Activated naive CD4-positive, alpha-beta T cell treated with Interleukin-2 at 50 U/mL for 16 hours (primary cell): ENCODE measurements at places on chromosomes 6 and 20.

DNA sequence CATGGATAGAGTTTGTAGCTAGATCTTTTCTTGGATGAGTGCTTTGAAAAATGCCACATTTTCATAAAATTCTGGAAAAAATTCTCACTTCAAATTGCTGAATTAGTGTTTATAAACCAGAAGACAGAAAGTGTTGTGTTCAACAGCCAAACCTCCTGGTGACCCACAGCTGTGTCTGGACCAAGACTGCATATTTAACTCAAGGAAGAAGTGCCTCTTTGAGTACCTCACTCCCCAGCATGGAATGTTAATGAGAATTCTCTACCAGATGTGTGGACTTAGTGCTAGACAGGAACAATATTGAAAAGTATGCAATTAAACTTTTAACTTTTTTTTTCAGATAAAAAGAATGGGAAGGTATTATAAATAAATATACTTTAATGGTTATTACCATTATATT, 609.3 kb downstream of the COL12A1 start:
- DNase-seq = no peak

DNA sequence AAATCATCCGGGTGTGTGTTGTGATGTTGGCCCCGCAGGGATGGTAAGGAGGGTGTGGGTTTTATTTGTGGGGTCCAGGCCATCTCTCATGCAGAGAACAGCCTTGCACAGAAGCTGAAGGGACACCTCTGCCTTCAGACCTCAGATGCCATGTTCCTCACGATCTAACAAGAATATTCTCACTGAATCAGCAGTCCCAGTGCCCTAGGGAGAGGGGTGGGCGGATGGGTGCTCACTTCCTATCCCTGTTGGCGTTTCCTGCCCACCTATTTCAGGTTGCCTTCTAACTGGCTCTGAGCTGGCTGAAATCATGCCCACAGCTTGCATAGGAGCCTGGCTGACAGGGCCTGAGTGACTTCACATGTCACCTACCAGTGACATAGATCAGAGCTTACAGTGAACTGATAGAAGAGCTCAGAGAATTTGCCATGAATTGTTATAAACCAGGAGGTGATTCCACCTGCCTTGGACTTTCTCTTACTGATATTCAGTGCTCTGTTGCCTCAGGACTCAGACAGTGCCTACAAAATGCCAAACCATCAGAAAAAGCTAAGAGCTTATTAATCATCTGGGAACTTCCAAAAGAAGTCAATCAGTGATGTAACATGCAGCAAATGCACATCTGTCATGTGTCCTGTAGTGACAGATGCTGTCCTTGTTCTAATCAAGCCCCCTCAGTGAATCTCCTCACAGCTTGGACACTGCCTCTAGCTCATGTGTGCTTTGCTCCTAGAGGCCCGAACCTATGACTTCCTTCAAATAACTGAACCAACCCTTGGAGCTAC, 285.8 kb upstream of the PRND start:
- DNase-seq = no peak

DNA sequence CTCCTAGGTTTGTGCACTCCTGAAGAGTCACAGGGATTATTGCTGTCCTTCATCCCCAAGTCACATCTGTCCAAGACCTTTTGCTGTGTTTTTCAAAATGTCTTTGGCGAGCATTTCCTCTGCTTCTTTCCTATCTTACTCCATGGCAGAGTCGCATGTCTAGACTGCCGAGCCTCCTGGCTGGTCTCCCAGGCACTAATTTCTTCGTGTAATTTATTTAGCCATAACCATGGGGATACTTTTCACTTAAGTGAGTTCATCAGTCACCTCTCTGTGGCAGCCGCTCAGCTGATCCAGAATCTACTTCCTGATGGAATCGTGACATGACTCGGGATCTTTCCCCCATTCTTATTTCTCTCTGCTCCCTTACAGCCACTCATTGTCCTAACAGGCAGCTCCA, 25.8 kb downstream of the ADGRF5 start:
- DNase-seq = no peak

- no peak for DNase-seq
Measured at GRCh38 chr6:137122612-137123011, 50.8 kb downstream of the IL22RA2 start.

DNA sequence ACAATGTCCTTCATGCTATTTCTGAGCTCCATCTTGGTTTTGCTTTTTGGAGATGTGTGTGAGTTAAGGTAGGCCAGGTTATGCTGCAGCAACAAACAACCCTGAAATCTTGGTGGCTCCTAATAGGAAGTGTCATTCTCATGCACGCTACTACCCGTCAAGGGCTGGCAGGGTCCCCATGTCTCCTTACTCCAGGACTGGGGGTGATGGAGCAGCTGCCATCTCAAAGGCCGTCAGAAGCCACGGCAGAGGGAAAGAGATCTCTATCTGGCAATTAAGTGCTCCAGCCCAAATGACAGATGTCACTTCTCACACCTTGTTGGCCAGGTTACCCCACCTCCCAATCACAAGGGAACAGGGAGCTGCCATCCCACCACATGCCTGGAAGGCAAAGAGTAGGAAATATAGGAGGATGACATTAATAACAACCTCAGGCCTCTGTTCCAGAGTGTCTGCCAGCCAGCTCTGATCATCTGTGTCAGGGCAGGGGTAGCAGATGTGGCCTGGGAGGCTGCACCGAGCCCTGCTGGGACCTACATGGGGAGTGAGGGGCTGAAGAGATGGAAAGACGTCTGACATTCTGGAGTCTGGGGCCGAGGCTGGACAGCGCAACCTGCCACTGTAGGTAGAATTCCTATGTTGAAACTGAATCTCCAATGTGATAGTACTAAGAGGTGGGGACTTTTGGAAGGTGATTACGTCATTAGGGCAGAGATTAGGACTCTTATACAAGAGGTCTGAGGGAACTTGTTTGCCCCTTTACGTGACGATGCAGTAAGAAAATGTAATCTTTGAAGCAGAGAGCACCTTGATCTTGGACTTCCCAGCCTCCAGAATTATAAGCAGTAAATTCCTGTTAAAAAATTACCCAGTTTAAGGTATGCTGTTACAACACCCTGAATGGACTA, 4.8 kb upstream of the SDCBP2 start:
- no peak for DNase-seq

GRCh38 chr20:6122111-6122872, 538 bp downstream of the FERMT1 start:
- no peak for DNase-seq

DNA sequence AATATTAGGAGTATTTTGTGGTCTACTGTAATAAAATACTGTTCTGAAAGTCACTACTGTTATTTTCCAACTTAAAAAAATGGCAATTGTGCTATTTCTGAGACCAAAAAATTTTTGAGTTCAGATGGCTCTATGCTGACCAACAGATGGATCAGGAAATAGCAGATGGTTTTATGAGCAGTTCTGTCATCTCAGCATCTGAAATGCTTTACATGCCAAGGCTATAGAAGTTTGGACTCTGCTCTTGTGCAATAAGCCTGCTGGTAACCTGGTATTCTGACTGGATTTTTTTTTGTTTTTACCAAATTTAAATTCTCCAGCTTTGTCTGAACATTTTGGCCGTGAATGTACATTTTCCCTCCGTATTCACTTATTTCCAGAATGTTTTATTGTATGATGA, 1127.5 kb downstream of the GRIK2 start:
- no peak for DNase-seq

GRCh38 chr6:7150381-7151064, 42.8 kb downstream of the RREB1 start:
- no peak for DNase-seq

- no peak for DNase-seq
Measured at GRCh38 chr6:32763421-32763820, at the start of gene HLA-DQB2. HLA-DQB2 (minus strand) TSS chr6:32763532; CDS start chr6:32763470, 62 bp downstream.

- DNase-seq = no peak
Measured at GRCh38 chr6:75926293-75927168, 145.9 kb downstream of the IMPG1 start.

DNA sequence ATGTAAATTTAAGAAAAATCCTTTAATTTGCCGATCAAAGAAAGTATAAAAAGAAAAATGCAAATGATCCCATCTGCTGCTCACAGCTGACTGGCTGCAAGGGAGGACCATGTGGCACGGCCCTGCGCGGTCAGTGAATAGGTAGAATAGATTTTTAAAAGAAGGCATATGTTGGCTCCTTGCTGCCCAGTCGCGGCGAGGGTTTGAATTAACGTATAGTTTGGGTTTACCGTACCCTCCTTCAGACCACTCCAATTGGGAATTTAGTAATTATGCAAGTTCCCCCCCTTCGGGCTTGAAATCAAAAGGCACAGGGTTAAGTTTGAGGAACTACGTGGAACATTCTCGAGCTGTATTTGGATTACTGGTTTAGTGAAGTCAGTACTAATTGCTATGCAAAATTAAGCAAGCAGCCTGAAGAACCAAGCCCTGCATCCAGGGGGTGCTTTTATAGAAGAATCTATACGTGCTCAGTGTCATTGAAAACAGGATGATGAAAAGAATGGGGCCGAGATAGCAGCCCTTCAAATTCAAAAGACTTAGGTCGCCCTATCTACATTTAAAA, 1.1 kb upstream of the BEND3 start:
- peak; percentile 16 for DNase-seq

DNA sequence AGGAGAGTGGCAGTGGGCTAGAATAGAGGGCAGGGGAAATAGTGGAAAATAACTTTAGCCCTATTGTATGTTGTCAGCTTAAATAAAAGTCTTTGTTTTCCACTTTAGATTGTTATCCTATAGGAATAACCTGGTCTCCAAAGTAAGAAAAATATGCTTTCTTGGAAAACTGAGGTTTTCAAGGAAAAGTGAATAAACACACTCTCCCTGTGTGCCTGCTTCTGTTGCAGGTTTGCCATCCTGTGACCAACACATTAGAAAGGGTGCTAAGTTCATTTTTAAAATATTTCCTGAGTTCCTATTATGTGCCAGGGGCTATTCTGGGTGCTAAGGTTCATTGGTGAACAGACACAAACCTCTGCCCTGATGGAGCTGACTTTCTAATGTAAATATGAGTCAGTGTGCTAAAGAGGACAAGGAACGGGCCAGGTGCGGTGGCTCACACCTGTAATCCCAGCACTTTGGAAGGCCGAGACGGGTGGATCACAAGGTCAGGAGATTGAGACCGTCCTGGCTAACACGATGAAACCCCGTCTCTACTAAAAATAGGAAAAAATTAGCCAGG, 23.5 kb downstream of the BICRAL start:
- no peak for DNase-seq

DNA sequence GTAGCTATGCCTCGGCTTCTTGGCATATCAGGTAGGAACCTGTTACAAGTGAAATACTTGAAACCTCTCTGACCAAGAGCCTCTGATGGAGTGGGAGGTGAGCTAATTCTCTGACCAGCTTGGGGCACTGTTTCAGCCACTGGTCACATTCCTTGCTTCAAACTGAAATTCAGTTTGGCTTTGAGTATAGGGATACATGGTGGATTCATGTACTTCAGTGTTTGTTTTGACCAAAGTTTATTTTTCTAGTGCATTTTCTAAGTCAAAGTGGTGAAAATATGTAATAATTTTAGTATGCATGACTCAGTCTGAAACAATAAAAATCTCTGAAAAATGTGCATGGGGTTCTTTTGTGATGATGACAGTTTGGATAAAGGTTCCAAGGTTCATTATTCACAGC, 18.6 kb downstream of the TTPAL start:
- no peak for DNase-seq

DNA sequence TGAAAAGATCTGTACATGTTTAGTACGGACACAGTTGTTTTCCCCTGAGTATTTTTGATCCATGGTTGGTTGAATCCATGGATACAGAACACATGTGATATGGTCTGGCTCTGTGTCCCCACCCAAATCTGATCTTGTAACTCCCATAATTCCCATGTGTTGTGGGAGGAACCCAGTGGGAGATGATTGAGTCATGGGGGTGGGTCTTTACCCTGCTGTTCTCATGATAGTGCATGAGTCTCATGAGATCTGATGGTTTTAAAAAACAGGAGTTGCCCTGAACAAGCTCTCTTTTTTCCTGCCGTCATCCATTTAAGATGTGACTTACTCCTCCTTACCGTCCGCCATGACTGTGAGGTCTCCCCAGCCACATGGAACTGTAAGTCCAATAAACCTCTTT, 139.2 kb downstream of the CDKAL1 start:
- DNase-seq = no peak

GRCh38 chr6:153816366-153816765, 222.7 kb upstream of the OPRM1 start:
- DNase-seq = no peak

DNA sequence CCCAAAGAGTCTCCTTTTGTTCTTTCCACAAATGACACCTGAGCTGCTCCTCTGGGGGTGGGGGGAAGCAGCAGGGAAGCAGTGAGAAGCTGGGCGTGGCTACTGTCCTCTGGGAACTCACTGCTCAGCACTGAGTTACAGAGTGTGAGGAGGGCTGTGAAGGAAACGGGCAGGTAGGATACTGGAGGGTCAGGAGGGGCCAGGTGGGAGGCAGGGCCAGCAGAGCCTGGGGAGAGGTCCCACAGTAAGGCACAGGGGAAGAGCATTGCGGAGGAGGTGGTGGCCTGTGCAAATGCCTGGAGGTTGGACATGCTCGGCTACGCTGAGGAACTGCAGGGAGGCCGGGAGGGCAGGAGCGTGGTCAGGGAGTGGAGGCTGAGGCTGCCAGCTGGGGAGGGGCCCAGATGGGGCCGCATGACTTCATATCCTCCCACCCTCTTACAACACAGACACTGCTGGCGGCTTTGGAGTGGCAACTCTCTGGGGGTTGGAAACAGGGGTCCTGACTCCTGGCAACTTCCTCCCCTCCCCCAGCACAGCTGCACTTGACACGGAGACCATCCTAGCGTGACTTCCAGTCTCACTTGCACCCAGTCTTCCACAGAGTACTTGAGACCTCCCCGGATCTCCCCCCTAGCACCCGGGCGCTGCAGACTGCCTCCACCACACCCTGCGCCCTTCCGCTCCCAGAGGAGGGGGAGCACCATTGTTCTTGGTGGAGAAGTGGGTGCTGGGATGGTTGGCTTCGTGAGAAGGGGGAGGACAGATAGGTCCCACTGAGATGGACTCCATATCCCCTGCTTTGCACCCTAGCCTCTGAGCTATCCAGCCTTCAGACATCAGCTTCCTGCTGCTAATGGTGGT, 34.2 kb downstream of the RBM38 start:
- DNase-seq = no peak

GRCh38 chr20:4814696-4815252, 93.1 kb downstream of the PRND start:
- DNase-seq = peak; percentile 81

DNA sequence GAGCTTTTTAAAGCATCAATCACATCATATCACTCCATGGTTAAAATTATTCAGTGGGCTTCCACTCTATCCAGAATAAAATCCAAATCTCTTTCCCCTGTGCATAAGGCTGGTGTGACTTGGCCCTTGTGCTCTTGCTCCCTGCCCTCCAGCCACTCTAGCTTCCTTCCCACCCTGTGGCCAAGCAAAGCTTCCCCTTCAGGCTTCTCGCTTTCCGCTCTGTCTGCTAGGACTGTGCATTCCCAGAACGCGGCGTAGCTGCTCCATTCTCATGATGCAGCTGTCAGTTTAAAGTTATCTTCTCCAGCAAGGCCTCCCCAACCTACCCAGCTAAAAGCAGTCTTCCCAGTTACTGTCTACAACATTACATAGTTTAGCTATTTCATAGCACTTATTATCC, 19.4 kb upstream of the KCNK16 start:
- no peak for DNase-seq

- DNase-seq = no peak
Measured at GRCh38 chr20:22789676-22790075, 205.3 kb upstream of the FOXA2 start.
